ENCODE measurements at places on chromosomes 6 and 20. TPM values are rescaled to one million over a fixed set of nuclear protein-coding genes. Genes with fewer than 3 reads are reported as not detected.

The ULBP1 gene
- total RNA-seq, result 2.0 TPM

The CCM2L gene
- total RNA-seq, result not detected

The TMEM63B gene
- total RNA-seq, result 14.5 TPM

The CLDN20 gene
- not detected for total RNA-seq

The FAXC gene
- 0.37 TPM for total RNA-seq

The GATA5 gene
- not detected for total RNA-seq

The SLC35F1 gene
- total RNA-seq, result not detected

The NKAIN2 gene
- total RNA-seq, result not detected

The TGM3 gene
- not detected for total RNA-seq

The NOX3 gene
- not detected for total RNA-seq

The OPRM1 gene
- total RNA-seq, result not detected

The SLC22A7 gene
- not detected for total RNA-seq

The FOXS1 gene
- total RNA-seq, result not detected

The SPATA25 gene
- total RNA-seq, result 0.49 TPM

The RNF182 gene
- not detected for total RNA-seq

The ANGPT4 gene
- total RNA-seq, result not detected

The CAGE1 gene
- not detected for total RNA-seq

The CASS4 gene
- 10.2 TPM for total RNA-seq

The PHACTR1 gene
- 3.3 TPM for total RNA-seq

The RAD21L1 gene
- total RNA-seq, result not detected

The RBM24 gene
- total RNA-seq, result not detected

The ESR1 gene
- 3.6 TPM for total RNA-seq

The POU3F2 gene
- not detected for total RNA-seq

The FGD2 gene
- 7.6 TPM for total RNA-seq

The SIRPA gene
- total RNA-seq, result not detected

The RTN4IP1 gene
- 5.8 TPM for total RNA-seq

The KCNQ2 gene
- total RNA-seq, result not detected

The MLN gene
- total RNA-seq, result not detected

The SALL4 gene
- total RNA-seq, result 0.12 TPM

The HCK gene
- total RNA-seq, result 1.8 TPM

The OLIG3 gene
- 0.17 TPM for total RNA-seq

The ASIP gene
- not detected for total RNA-seq

The PRR18 gene
- not detected for total RNA-seq

The HDDC2 gene
- total RNA-seq, result 48.3 TPM

The GJA1 gene
- not detected for total RNA-seq

The SNHG17 gene
- 36.5 TPM for total RNA-seq

The TMEM244 gene
- not detected for total RNA-seq

The GSTA2 gene
- not detected for total RNA-seq

The BPIFB4 gene
- not detected for total RNA-seq

The MRAP2 gene
- total RNA-seq, result not detected
